ENCODE measurements at places on chromosomes 7 and 10. TPM values are rescaled to one million over a fixed set of nuclear protein-coding genes. Genes with fewer than 3 reads are reported as not detected.

- DNase-seq, result no peak
These were observed 123.7 kb upstream of the FAM3C start for GRCh38 chr7:121519548-121520521.

GRCh38 chr7:149878523-149878921, 4.8 kb downstream of the ATP6V0E2 start:
- no peak for DNase-seq

MYL10 gene
- total RNA-seq, result not detected

DNA sequence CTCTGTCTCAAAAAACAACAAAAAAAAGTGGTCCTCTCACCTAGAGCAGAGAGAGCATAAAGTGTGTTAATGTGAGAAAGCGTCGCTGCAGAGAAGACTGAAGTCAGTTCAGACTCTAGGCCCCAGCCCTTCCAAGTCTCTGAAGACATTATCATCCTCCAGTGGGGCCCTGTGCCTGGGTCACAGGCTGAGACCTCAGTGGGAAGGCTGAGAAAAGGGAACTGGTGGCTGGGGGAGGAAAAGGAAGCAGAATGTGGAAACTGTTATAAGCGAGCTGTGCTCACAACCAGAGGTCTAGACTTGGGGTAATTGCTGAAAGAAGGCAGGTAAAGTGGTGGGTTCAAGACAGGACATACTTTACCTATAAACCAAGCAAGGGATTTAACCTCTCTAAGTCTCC, 4.9 kb upstream of the RRP12 start:
- DNase-seq, result no peak

DNA sequence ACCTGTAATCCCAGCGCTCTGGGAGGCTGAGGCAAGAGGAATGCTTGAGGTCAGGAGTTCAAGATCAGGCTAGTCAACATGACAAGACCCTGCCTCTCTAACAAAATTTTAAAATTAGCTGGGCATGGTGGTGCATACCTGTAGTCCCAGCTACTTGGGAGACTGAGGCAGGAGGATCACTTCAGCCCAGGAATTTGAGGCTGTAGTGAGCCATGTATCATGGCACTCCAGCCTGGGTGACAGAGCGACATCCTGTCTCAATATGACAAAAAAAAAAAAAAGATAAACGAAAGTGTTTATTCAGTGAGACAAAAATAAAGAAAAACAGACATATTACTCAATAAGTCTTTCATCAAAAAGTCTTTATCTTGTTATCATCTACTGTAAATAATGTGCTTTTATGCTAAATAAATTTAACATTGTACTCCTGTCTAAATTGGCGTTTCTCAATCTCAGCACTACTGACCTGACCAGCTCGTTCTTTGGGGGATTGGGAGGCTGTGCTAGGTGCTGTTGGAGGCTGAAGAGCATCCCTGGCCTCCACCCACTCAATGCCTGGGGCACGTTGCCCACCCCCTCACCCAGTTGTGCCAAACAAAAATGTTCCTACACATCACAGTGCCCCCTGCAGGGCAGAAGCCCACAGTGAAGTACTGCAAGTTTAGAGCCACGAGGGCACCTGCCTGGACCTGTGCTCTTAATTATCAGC, 57.7 kb downstream of the NCAPG2 start:
- no peak for DNase-seq

GRCh38 chr10:6300106-6300783, 97.5 kb downstream of the PFKFB3 start:
- DNase-seq, result no peak

CEP55 gene
- total RNA-seq, result 44.4 TPM

DNA sequence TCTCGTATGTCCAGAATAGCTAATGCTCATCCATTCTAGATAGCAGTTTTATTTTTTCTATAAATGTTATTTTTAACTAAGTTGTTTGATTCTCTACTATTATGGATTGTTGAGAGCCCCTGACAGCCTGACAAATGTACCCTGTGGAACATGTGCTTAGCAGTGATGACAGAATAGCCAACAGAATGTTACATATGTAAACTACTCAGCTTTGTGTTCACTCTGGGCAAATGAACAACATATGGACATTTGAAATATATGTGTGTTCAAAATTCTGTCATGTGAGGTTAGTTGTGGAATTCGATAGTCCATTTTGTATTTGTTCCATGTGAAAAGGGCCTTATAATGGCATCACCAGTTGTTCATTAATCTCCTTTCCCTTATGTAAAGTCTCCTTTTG, 199.7 kb downstream of the EXOC4 start:
- DNase-seq, result no peak

DNA sequence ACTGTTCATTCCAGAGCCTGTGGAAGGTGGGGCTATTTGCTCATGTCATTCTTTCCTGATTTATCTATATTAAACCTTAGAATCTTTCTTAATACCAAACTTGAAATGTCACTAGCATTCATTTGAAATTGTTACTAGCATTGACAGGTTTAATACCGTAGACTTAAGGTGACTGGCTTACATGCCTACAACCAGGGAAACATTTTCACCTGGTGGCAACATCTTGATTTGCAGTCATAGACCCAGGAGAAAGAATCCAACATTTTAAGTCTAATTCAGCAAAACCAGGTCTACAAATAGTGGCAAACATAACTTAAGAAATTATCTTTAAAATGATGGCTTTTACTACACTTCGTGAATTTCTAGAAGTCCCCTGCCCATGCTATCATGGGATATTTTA, 353.7 kb downstream of the HTR7 start:
- no peak for DNase-seq

EXOC6 gene
- total RNA-seq, result 10.6 TPM

GRCh38 chr10:819326-819725, 112.2 kb downstream of the LARP4B start:
- no peak for DNase-seq

Data from CD8-positive, alpha-beta memory T cell (primary cell).